CD4-positive, alpha-beta T cell treated with Interleukin-15 for 4 hours (primary cell): ENCODE measurements at places on chromosomes 2 and 18.

DNA sequence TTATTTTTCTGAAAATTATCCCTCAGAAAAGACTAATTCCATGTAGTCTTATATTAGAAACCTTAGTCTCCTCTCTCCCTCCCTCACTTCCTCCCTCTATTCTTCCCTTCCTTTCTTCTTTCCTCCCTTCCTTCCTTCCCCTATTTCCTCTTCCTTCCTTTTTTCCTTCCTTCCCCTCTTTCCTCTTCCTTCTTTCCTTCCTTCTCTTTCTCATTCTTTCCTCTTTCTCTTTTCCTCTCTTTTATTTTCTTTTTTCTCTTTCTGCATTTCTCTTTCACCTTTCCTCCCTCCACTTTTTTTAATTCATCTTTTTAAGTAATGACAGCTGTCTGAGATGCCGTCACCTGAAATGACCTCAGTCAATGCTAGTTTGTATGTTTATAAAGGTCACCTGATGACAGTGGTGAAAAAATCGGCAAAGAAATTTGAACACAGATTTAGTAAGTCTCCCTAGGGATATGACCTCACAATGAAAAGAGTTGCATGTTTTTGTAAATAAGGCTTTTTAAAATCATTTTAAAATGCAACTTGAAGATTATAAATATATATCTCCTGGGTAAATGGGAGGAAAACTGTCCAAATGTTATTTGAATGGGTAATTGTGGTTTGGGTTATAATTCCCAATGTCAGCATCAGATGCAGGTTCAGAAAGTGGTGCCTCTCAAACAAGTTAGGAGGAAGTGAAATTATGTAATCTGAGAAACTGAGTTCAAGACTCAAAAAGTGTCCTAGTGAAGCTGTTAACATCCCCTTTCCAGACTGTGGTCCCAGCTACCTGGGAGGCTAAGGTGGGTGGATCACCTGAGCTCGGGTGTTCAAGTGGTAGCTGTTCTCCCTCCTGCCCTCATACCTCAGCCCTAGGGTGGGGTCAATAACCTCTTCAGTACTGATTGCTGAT lies 90.3 kb upstream of the ST3GAL5 start:
- DNase-seq, result no peak

DNA sequence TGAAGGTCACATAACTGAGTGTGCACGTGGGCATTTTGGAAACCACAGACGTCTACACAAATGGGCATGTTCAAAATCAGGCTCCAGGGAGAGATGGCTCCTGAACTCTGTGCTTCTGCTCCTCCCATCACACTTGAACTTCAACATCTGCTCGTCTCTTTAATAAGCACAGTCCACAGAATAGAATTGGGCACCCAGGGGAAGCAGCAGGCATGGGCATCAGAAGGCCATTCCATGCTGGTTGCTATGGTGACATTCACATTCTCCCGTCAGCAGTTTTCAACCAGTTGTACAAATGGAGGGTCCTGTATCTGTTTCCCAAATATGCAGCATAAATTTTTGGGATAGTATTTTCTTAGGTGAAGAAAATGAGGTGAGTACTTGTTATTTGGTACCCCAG lies 183.7 kb upstream of the COPS8 start:
- no peak for DNase-seq

DNA sequence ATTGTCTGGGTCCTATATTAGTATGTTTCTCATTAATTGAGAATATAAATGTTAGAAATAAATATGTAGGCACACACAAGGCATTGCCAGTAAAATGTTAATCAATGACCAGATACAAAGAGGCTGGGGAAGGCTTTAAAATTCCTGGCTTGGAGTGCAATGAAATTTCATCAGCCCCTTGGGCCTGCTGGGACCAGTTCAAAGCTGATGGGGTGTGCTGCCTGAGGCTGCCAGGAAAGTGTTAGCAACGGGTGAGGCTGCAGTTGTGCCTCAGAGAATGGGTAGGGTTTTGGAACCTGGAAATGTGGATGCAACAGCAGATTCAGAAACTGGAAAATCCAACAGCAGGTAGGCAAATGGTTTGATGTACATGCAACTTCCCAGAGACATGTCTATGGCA lies 68.9 kb downstream of the DIPK1C start:
- no peak for DNase-seq

GRCh38 chr2:137969418-137969765 lies 5.1 kb downstream of the HNMT start:
- DNase-seq, result no peak

GRCh38 chr18:48548011-48548771 lies 9.4 kb downstream of the CTIF start:
- DNase-seq, result no peak

GRCh38 chr2:9979977-9980376 lies 28.5 kb downstream of the GRHL1 start:
- no peak for DNase-seq

GRCh38 chr2:236671896-236672562 lies 102.4 kb downstream of the ACKR3 start:
- DNase-seq, result no peak

DNA sequence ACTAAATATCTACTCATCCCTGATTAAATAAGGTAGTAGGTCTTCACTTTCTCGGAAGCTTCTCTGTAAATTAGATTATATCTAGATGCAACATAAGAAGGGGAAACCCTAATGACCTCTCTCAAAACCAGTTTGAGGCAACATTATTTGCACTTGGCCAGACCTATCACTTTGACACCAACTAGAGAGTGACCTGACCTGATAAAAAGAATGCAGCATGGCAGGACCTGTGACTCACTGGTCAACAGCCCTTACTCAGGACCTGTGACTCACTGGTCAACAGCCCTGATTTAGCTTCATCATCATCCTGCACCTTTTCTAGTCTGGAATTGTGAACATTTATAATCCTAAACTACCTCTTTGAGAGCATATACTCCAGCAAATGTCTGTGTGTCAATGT lies 1957.7 kb upstream of the CELF4 start:
- no peak for DNase-seq

DNA sequence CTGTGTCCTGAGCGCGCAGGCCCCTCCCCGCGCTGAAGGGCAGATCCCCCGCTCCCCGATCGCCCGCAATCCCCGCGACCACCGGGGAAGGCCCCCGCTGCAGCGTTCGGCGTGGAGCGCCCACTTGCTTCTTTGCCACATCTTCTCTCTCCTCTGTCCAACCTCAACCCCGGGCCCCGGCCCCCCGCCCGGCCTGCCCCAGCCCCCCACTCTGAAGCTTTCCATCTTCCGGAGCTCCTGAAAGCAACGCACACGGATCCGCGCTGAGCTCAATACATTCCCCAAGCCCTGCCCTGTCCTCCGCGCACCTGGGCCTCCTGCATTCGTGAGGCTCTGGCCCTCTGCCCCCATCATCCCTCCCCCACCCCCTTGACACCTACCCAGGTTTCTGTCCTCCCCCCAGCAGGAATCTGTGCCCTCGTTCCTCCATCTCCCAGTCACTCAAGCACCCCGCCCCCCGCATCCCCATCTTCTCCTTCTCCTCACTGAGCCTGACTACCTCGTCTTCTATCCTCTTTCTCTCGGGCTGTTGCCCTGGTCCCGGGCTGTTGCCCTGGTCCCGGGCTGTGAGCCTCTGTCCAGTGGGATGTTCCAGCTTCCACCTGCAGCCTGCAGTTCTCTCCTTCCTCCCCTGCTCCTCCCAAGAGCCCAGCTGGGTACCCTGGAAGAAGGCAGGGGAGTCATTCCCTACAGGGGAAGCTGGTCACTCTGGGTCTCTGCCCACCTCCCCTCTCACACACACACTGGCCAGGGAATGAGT lies 7.8 kb downstream of the SPEG start:
- DNase-seq, result no peak

DNA sequence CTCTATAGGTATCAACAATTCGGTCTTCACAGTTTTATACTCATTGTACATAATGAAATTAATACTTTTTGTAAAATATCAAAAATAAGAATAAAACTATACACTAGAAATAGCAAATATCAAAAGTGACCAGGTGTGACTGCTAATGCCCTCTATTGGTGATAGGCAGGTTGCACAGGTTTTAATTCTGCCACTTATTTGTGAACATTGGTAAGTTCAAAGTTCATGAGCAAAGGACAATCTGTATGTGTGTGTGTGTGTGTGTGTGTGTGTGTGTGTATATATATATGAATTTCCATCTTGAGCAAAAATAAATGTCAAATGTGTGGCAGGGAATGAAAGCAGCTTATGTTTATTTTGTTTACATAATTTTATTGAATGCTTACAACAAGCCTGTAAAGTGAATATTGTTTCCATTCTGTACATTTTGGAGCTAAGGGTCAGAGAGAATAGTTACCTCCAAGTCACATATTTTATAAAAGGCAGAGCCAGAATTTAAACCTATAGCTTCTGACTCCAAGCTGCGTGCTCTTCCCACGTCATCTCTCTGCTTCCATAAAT lies 537.4 kb downstream of the CPS1 start:
- no peak for DNase-seq

GRCh38 chr2:85156153-85156552 lies 23.0 kb downstream of the TCF7L1 start:
- no peak for DNase-seq

DNA sequence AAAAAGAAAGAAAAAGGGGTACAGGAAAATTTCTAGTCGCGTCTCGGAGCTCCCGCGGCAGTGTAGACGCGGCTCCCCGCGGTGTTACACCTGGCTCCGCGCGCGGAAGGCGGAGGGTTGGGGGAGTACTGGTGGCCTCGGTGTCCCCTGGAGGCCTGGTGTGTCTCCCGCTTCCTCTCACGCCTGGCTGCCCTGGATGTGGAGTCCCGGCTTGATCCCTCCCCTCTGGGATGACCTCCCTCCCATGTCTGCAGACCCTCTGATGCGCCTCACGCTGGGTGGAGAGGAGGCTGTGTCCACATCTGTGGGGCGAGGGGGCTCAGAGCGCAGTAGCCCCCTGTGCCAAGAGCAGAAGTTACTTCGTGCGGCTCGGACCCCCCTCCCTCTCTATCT lies 1.2 kb downstream of the KIF5C start:
- DNase-seq, result no peak

- no peak for DNase-seq
Measured at GRCh38 chr2:127517465-127517864, 8.8 kb downstream of the IWS1 start.

DNA sequence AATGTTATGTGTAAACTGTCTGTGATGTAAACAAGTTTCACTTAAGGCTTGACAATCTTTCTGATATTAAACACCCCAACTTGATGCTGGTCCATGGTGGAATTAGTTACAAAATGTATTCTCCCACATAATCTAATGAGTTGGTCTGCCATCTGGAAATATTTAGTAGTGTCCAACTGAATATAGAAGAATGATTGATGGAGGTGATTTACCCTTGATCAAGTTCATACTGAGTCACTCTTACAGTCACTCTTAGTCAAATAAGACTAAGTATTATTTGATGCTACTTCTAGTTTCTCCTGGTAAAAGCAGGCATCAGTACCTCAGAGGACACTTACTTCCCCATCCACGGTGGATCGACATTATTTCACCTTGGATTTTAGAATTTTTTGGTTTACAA lies 198.1 kb downstream of the SATB2 start:
- no peak for DNase-seq

DNA sequence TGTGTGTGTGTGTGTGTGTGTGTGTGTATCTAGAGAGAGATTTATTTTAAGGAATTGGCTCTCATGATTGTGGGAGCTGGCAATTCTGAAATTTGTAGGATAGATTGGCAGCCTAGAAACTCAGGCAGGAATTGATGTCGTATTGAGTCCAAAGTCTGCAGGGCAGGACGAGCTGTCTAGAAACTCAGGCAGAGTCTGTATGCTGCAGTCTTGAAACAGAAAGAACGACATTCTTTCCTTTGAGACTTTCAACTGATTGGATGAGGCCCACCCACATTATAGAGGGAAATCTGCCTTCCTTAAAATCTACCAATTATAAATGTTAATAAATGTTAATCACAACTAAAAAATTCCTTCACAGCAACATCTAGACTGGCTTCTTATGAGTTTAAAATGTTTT lies 436.6 kb upstream of the FANCL start:
- no peak for DNase-seq

DNA sequence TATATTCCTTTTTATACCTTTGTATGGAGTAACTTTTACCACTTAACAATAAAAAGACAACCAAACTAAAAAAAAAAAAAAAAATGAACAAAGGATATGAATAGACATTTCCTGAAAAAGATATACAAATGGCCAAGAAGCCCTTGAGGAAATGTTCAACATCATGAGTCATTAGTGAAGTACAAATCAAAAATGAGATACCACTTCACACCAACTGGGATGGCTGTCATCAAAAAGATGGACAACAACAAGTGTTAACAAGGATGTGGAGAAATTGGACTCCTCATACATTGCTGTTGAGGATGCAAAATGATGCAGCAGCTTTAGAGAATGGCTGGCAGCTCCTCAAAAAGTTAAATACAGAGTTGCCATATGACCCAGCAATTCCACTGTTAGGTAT lies 22.6 kb upstream of the SCYGR2 start:
- no peak for DNase-seq

DNA sequence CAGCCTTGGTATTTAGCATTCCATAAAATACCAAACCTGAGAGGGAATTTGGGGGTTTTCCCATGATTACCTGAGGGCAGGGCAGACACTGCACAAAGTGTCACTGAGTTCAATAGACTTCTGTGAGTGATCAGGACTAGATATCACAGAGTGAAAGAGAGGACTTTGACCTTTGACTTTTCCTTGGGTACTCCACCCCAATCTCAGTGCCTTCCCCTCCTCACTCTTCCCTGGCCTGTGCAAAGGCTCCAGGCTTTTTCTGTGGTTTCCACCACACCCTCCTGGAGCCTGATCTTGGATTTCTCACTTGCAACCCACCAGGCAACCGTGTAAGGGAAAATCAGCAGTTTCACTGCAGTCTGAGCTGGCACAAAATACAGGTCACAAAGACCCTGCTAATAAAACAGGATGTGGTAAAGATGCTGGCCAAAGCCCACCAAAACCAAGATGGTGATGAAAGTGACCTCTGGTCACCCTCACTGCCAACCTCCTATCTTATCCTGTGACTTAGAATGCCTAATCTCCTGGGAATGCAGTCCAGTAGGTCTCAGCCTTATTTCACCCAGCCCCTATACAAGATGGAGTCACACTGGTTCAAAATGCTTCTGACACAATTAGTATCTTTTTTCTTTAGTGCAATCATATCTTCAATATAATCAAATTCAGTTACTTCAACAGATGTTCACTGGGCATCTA lies 64.0 kb downstream of the BOD1L2 start:
- no peak for DNase-seq

DNA sequence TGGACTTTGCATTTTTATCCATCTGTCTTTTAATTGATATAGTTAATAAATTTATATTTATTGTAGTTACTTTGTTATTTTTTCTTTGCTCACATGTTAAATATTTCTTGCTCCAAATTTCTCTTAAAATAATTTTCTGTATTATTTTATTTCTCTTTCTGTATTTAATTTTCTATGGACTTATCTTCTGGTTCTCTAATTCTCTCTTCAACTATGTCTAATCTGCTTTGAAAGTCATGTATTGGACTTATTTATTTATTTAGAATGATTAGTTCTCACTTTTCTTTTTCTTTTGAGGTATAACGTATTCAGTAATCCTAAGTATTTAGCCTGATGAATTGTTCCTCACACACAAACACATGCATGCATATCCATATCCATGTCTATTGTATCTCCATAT lies 53.1 kb downstream of the ASB1 start:
- DNase-seq, result no peak

- DNase-seq, result no peak
Measured at GRCh38 chr2:150610670-150611279, 123.3 kb upstream of the RND3 start.

- no peak for DNase-seq
Measured at GRCh38 chr2:45433363-45433762, 177.7 kb downstream of the SRBD1 start.
